Effector memory CD4-positive, alpha-beta T cell (primary cell): ENCODE measurements at places on chromosomes 11 and 22.

- DNase-seq: no peak
Observed at GRCh38 chr22:19047993-19048392, 74.2 kb downstream of the DGCR2 start.

DNA sequence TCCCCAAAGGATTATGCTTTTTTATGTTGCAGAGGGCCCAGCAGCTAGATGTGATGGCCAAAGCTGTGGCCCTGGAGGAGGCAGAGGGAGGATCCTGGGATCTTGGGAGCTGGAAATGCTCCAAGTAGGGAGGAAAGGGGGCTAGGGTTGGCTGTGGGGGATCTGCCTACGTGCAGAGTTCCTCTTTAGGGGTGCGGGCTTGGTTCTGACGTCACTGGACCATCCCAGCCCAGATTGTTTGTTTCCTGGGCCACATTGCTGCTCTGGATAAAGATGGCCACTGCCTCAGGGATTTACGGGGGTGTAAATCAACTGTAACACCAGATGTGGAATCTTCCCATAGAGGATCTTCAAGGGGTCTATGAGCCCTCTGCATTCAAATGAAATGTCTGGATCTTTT lies 110.3 kb upstream of the SYT13 start:
- DNase-seq: no peak

DNA sequence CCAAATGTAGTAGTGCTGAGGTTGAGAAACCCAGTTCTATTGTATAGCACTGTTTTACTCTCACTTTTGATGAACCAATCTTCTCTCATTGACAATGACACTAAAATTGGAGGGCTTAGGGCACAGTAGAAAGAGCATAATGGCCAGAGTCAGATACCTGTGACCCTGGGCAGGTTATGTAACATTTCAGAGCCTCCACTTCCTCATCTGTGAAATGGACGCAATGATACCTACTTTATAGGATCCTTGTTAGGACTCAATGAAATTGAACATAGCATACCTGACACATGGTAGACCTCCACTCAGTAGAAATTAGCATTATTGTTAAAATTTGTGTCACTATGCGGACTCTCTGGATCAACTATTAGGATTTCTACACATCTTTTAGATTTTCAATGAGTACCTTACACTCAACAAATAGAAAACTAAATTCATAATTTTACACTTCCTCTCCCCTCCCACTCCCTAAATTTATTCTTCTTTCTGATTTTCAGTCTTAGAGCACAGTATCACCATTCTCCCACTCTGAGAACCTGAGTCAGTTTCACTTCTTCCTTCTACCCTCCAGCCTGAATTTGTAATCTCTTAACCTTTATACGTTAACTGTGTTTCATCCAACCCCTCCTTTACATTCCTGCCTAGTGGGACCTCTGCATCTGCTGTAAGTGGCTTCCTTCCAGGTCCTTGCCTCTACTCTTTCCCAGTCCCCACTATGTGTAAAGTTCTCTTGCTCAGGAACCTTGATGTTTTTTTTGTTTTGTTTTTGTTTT lies 78.3 kb downstream of the MICAL2 start:
- DNase-seq: no peak

DNA sequence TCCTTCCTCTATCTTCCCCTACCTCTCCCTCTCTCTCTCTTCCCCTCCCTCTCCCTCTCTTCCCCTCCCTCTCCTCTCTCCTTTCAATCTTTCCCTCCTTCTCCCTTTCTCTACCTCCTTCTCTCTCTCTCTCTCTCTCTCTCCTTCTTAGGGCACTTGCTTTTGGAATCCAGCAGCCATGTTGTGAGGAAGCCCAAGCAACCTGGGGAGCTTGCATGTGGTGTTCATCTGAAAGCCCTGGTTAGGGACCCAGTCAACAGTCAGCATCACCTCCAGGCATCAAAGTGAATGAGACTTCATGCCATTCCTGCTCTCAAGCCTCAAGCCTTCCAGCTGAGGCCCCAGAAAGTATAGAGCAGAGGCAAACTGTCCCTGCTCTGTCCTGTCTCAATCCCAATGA lies 65.6 kb upstream of the SHISAL1 start:
- no peak for DNase-seq

- no peak for DNase-seq
Observed at GRCh38 chr22:35349704-35350538, 31.0 kb upstream of the HMOX1 start.

- no peak for DNase-seq
Observed at GRCh38 chr11:9362393-9362863, 22.0 kb upstream of the IPO7 start.

DNA sequence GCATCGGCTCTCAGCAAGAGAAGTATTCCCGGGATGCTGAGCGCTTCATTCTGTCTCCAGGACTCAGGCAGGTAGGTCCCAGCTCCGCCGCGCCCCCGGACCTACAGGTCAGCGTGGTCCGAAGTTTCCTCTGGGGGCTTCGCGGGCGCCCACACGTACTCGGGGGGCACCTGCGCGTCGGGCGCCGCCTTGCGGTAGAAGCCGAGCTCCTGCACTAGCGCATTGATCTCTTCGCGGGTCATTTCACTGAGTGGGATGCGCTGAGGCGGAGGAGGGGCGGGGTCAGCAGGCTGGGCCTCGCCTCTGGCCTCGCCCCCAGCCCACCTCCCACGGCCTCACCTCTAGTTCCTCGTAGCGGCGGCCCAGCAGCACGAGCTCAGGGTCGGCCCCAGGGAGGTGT lies 2.5 kb downstream of the SELENOM start:
- no peak for DNase-seq

- DNase-seq: no peak
Observed at GRCh38 chr11:1281326-1281973, 28.0 kb downstream of the TOLLIP start.
